ENCODE measurements at places on chromosomes 12 and 14.
A peak's percentile ranks its signal among the peaks of the same experiment; 100 is the strongest.

GRCh38 chr12:11697670-11698387 lies 48.4 kb downstream of the ETV6 start:
- DNase-seq, result no peak

DNA sequence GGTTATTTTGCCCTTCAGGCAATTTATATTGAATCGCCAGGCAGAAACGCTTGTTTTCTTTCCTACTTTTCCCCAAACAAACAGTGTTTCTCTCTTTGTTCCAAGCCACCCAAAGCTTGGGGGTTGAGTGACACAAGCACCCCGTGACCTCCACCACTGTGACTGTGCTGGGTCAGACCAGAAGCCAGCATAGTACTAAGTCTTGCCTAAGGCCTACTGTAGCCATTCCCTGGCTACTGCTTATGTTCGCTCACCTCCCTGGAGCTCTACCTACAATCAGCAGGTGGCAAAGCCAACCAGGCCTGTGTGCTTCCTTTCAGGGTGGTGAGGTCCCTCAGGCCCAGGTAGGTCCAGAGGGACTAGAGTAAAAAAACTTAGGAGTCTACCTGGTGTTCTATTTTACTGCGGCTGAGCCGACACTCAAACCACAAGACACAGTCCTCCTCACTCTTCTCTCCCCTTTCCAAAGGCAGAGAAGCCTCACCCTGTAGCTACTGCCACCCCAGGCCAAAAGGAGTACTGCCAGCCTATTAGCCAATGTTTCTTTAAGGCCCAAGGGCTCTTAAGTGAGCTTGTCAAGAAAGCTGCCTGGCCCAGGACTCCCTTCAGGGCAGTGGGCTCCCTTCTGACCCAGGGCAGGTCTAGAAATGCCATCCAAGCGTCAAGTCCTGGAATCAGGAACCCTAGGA lies 411.8 kb upstream of the MIS18BP1 start:
- DNase-seq, result peak; percentile 2

DNA sequence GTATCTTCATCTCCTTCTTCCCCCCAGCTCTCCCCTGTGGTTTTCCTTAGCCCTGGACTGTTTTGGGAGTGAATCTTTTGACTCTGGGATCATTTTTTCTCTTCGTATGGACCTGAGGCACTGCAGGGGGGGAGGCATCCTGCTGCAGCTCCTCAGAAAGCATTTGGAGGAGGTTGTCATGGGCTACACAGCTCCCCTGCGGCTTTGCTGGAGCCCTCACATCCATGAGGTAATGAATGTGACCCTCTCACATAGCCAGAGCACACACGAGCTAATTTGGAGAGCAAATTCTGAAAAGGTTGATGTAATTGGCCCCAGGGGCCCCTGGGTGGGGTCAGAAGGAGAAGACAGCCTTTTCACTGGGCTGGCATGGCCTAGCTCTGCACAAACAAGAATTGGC lies 110.9 kb downstream of the PAH start:
- DNase-seq, result no peak

- no peak for DNase-seq
Measured at GRCh38 chr12:113158439-113159203, 9.1 kb downstream of the CFAP73 start.

DNA sequence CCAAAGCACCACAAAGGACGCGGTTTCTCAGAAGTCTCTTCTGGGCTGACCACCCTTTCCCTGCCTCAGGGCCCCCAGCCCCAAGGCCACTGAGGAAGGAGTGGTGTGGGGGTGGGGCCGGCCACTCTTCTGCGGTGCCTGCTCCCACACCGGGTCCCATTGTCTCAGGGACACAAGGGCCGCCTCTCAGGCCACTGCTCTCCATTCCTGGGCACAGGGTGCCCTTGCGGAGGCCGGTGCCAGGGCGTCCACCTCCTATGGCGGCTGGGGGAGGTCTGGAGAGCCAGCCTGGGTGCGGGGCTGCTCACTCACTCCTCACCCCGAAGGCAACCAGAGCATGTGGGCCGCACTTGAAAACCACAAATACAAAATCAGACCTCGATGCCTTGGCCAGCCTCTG lies 44.1 kb downstream of the PRIMA1 start:
- DNase-seq, result no peak

DNA sequence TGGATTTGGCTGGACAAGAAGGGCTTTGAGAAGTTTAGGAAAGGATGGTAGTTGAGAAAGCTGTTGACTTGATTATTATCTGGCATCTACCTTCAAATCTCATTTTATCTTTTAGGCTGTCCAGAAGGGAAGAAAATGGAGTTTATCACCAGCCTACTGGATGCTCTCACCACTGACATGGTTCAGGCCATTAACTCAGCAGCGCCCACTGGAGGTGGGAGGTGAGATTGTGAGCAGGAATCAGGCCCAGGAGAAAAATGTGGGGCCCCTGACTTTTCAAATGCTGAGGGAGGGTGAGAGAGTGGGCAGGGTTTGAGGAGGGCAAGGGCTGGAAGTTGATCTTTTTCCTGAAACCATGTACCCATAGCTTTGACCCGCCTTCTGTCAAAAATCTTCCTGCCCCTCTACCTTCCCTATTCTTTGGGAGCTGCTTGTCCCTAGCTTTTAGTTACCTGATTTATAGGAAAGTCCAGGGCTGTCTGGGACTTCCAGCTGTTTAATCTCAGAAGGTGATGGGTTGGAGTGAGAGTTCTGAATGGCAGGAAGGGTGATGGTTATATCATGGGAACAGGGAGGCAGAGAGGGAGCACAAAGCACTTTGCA lies 134.2 kb downstream of the SMOC1 start:
- peak; percentile 68 for DNase-seq

GRCh38 chr14:104390941-104391901 lies 188.3 kb upstream of the C14orf180 start:
- no peak for DNase-seq

DNA sequence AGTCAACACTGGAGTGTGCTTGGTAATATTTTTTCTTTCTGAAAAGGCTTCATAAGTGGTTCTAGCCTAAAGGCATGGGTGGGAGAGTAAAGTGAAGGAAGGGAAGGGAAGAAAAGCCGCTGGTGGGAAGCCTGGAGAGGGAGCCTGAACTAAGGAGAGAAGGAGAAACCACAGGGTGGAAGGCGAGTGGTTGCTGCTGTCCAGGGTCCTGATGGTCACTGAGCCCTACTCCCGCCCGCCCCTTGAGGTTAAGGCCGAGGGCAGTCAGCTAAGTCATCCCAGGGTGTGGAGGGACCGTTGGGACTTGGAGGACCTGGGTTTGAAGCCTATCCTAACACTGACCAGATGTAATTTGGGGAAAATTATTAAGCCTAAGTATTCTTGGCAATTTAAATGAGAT lies 189.1 kb downstream of the PIWIL1 start:
- DNase-seq, result peak; percentile 46

GRCh38 chr12:89469361-89469760 lies 55.2 kb downstream of the GALNT4 start:
- DNase-seq, result no peak

- no peak for DNase-seq
Measured at GRCh38 chr14:72060917-72061316, 128.7 kb downstream of the RGS6 start.

- DNase-seq, result no peak
Measured at GRCh38 chr14:61211476-61212255, 69.5 kb downstream of the TMEM30B start.

GRCh38 chr12:15707516-15708199 lies 81.5 kb downstream of the EPS8 start:
- no peak for DNase-seq

Measured in hematopoietic multipotent progenitor cell treated with erythropoietin and hydrocortisone succinate and interleukin-3 and kit ligand, for 6 days (in vitro differentiated cells).